ENCODE measurements at places on chromosomes 4 and X. TPM values are rescaled to one million over a fixed set of nuclear protein-coding genes. Genes with fewer than 3 reads are reported as not detected.

- DNase-seq, result no peak
These were observed 90.1 kb upstream of the AGA start for GRCh38 chr4:177532358-177532757.

Gene HTT-AS
- not detected for total RNA-seq

GRCh38 chr4:118029224-118029623 is 5.1 kb upstream of the NDST3 start:
- no peak for DNase-seq

GRCh38 chr4:47830265-47831025 is 7.4 kb downstream of the CORIN start:
- no peak for DNase-seq

DNA sequence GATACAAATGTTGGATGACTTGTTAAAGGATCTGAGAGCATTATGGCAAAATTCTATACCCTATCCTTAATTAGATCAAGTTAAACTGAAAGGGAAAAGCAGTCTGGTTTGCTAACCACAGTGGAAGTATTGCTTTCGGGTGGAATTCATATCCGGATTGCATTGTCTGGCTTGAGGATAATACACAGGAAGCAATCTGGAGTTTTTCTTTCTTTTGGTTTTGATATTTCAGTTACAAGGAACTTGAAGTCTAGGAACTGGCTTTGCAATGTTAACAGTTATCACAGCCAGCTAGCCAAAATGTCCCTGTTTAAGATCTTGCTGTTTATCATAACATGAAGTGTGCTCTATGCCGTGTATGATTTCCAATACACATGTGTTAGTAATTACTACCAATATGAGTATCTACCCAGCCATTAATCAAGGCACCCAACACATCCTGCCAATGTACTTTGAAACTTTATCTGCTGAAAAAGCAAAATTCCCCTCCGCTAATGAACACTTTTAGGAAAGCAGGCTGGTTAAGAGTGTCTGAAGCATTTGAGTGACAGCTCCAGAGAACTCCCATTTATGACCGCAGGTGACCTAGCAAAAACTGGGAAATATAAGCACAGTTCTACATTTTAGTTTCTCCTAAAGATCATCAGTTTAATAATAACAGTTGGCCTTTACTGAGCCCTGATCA is 146.4 kb downstream of the PALLD start:
- DNase-seq, result no peak

DNA sequence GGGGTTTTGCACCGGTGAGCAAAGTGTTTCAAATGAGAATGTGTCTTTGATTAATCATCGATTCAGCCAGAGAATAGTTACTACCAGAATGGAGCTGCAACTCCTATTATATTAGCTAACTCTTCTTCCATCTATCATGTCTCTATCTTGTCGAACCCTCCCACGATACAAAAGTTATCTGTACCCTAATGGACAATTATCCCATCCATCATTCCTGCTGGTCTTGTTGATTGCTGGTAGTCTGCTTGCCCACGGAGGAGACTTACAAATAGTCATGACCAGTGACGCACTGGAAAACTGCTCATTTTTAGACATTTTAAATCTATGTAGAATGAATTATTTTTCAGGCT is 67.5 kb downstream of the RTL9 start:
- no peak for DNase-seq

Gene NPY5R
- not detected for total RNA-seq

Gene TCEAL6
- not detected for total RNA-seq

GRCh38 chr4:35709080-35709479 is 535.2 kb downstream of the ARAP2 start:
- DNase-seq, result no peak

Gene MAGEC1
- total RNA-seq, result not detected

GRCh38 chr4:138675685-138676084 is 339.9 kb upstream of the NOCT start:
- no peak for DNase-seq

- no peak for DNase-seq
These were observed 14.5 kb upstream of the MED14 start for GRCh38 chrX:40749681-40750494.

Gene TLR2
- 1.5 TPM for total RNA-seq

Gene FAM114A1
- total RNA-seq, result 0.81 TPM

Gene TDO2
- total RNA-seq, result not detected

Gene SLC25A53
- 4.6 TPM for total RNA-seq

Gene EDA2R
- 5.8 TPM for total RNA-seq

- DNase-seq, result no peak
These were observed 12.5 kb downstream of the RASGEF1B start for GRCh38 chr4:81459228-81459627.

Gene CSAG3
- total RNA-seq, result 0.26 TPM

Gene PPM1K
- 54.1 TPM for total RNA-seq

Gene TKTL2
- total RNA-seq, result not detected

DNA sequence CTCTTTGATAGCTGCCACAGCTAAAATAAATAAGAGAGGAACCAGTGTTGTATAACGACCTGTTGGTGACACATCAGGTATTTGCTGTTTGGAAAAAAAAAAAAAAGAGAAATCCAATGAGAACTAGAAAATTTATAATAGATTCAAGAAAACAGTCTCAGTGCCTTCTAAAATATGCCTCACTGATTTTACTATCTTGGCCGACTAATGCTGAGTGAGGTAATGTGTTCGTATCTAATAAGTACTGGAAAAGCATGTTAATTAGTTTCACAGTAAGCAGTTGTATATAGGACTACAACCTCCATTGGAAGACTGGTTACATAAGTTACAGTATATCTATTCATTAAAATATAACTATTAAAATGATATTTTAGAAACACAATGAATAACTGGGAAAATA is 32.4 kb downstream of the ATP8A1 start:
- no peak for DNase-seq

GRCh38 chr4:26145212-26145611 is 175.6 kb upstream of the RBPJ start:
- no peak for DNase-seq

Gene ETDA
- not detected for total RNA-seq

DNA sequence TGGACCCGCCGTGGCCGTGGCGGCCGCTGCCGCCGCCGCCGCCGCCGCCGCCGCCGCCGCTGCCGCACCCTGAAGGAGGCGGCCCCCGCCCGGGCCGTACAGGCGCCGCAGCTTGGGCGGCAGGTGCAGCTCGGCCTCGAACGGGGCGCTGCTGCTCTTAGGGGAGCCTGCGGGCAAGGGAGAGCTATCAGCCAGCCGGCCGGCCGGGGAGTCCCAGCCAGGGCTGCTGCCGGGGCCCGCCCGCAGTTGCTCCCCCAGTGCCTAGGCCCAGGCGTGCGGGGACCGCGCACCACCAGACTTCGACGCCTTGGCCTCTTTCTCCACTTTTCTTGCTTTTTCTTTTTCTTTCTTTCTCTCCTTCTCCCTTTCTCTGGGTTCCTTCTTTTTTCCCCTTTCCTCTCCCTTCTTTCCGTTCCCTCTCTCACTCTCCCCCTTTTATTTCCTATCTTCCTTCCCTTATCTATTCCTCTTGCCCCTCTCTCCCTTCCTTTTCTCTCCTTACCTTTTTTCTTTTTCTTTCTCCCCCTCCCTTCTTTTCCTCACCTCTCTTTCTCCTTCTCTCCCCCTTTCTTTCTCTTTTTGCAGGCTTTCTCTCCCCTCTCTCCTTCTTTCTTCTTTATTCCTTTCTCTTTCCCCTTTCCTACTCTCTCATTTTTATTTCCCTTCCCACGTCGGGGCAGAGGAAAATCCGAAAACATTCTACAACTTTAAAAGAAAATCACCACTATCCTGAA is 2.0 kb downstream of the ARX start:
- DNase-seq, result no peak

DNA sequence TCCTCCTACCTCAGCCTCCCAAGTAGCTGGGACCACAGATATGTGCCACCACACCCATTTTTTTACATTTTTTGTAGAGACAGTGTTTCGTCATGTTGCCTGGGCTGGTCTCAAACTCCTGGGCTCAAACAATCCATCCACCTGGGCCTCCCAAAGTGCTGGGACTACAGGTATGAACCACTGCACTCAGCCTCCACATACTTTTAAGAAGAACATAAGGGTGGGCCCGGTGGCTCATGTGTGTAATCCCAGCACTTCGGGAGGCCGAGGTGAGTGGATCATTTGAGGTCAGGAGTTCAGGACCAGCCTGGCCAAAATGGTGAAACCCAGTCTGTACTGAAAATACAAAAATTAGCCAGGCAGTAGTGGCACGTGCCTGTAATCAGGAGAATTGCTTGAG is 51.5 kb upstream of the MXD4 start:
- no peak for DNase-seq

- no peak for DNase-seq
These were observed 273.1 kb downstream of the DCTD start for GRCh38 chr4:182643801-182644682.

DNA sequence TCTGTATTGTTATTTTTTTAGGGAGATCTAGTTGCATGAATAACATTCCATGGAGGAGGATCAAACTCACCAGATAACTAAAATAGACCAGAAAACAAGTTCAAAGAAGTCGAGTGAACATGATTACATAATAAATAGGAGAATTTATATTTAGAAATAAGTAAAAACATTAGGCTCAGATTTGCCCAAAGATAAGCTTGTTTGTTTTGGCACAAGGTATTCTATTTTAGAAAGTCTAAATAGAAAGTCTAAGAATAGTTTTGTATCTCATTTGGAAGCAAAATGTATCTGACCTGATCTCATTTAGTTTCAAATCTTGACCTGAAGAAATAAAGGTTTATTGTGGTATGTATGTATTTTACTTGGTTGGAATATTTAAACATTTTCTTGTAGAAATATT is 670.6 kb upstream of the GALNTL6 start:
- DNase-seq, result no peak

Gene FGG
- total RNA-seq, result not detected
